ENCODE measurements at places on chromosomes 5 and 9. TPM values are rescaled to one million over a fixed set of nuclear protein-coding genes. Genes with fewer than 3 reads are reported as not detected.

DNA sequence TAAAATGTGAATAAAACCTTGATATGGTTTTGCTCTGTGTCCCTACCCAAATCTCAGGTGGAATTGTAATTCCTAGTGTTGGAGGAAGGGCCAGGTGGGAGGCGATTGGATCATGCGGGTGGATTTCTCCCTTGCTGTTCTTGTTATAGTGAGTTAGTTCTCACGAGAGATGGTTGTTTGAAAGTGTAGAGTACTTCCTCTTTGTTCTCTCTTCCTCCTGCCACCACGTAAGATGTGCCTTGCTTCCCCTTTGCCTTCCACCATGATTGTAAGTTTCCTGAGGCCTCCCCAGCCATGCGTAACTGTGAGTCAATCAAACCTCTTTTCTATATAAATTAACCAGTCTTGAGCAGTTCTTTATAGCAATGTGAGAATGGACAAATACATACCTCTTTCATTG is 34.9 kb downstream of the TARS1 start:
- DNase-seq = no peak

GRCh38 chr5:156391139-156391538 is 64.2 kb downstream of the SGCD start:
- DNase-seq = no peak

- DNase-seq = no peak
Observed at GRCh38 chr9:36640771-36641381, 68.2 kb downstream of the MELK start.

The PLPP7 gene
- total RNA-seq = 6.6 TPM

DNA sequence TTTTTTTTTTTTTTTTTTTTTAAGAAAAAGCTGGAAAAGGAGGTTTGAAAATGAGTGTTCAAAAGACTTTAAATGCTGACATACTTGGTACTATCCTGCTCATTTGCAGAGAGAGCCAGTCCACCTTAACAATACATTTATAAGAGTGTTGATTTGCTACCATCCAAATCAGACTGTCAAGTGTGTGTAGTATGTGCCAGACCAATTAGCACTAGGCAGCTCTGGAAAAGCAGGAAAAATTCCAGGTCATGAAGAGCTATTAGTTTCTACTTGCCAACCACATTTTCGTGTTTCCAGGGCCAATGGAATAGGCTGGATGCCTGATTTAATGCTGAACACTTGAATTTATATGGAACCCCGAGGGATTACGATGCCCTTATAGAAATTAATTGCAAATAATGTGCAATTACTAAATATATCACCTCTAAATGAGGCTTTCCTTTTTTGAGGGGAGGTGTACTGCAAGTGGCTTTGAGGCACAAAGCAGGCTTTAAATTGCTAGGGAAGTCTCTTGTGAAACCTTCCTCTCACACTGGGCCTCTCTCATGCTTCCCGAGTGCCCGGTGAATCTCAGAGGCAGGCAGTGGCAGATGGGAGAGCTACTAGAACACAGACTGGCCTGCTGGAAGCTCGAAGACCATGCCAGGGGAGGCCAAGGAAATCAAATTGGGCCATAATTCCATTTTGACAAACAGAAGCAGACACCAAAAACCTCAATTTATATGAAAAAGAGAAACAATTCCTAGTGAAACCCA is 178.7 kb downstream of the PPP2R2B start:
- DNase-seq = peak; percentile 54

DNA sequence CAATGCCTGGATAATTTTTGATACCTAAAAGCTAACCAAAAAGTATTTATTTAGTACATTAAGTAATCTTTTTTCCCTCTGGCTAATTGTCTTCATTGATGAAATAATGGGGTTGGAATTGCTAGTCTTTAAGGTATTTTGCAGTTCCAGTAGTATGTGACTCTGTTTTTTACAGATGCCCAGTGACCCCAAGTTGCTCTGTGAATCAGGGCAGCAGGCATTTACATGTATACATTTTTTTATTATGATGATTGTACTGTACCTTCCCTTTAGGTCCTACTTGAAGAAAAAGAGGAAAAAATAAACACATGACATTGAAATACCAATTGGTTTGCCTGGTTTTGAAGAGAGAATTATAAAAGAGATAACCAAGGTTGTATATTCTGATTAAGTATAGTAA is 385.5 kb downstream of the ADGRV1 start:
- no peak for DNase-seq

The FOXD4 gene
- 1.00 TPM for total RNA-seq

DNA sequence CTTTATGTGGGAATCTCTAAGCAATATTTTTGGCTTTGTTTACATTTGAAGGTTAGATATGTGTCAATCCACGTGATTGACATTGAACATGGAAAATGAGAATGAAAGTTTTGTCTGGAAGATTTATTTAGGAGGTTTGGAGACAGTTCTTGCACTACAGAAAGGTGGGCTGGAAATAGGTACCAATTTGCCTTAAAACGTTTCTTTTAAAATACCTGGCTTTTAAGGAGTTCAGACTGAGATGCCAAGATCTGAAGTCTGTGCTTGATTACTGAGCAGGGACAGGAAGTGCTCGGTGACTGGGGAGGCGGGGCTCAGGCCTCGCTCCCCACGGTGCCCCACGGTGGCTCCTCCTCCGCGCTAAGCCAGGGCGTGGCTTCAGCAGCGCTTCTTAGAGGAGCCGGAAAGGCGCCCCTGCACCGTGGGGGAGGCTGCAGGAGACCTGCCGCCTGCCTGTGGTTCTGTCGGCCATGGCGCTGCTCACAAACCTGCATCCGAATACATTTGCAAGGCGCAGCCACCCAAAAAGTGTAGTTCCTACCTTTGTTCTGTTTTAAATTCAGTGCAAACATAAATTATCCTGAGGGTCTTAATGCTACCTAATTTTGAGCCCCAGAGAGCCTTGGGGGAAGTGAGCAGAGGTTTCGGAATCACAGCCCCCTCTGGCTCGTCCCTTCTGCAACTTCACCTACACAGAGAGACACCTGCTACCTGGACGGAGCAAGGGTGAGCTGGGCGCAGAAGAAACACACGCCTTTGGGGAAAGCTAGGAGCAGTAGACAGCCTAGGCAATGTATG is 49.2 kb downstream of the USP20 start:
- DNase-seq = peak; percentile 89

GRCh38 chr9:20996809-20997208 is 34.6 kb downstream of the HACD4 start:
- DNase-seq = no peak

The PHYHD1 gene
- 1.1 TPM for total RNA-seq

The CCDC192 gene
- not detected for total RNA-seq

DNA sequence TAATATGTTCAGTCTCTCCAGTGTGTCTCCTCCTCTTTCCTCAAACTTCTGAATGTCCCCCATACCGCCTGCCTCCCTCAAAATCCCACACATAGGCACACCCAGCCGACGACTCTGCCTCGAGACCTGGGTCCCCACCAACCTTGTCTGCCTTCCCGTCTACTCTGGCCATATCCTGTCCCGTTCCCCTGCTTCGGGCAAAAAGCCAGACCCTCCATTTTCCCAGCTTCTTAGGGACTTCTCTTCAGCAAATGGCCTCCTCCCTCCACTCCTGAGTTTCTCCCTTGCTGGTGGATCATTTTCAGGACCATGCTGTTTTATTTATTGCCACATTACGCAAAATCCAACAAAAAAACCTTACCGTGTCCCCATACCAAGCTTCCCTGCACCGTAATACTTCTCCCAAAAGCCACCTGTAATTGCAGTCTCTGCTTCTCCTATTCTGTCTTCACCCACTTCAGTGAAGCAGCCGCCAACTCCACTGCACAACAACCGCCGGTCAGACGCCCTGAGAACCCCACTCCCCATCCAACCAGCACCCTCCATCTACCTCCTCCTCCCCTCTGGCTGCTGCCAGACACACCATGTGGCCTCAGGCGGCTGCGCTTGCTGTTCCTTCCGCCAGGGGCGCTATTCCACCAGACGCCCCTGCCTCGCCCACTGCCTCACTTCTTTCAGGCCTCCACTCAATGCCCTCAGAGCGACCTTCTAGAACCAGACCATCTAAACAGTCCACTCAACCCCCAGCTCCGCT is 117.0 kb downstream of the TRPM6 start:
- DNase-seq = no peak

DNA sequence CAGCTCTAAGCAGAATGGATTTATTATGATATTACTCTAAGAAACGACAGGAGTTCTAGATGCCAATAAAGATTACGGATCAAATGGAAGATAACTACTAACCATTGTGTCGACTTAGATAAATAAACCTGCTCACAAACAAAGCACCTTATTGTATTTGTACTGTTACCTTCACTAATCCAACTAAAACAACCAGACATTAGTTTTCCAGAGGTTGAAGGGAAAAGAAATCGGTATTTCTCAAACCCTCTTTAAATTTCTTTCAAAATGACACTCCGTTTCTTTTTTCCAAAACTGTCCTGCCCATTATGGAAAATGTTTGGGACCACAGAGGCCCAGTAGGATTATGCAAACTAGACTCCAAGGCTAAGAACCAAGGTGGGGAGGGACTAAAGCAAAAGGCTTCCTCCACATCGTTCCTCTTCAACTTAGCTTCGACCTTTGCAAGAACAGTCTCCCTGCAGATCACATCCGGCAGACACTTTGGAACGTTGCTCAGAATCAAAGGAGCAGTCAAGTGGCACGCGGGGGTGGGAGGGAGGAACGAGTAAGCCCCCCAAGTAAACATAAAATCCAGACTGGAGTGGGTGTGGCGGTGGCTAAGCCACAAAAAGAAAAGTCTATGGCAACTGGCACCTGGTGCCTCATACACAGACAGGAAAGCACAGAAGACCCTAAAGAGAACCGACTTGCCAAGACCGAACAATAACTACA is 2.7 kb downstream of the MLLT3 start:
- no peak for DNase-seq

- DNase-seq = no peak
Observed at GRCh38 chr5:132260714-132261551, 3.4 kb downstream of the PDLIM4 start.

- DNase-seq = no peak
Observed at GRCh38 chr5:111472096-111472495, 40.2 kb downstream of the STARD4 start.

- DNase-seq = no peak
Observed at GRCh38 chr5:88248743-88249540, 19.7 kb downstream of the TMEM161B start.

The TPM2 gene
- 10.6 TPM for total RNA-seq

The PRR16 gene
- total RNA-seq = 1.6 TPM

DNA sequence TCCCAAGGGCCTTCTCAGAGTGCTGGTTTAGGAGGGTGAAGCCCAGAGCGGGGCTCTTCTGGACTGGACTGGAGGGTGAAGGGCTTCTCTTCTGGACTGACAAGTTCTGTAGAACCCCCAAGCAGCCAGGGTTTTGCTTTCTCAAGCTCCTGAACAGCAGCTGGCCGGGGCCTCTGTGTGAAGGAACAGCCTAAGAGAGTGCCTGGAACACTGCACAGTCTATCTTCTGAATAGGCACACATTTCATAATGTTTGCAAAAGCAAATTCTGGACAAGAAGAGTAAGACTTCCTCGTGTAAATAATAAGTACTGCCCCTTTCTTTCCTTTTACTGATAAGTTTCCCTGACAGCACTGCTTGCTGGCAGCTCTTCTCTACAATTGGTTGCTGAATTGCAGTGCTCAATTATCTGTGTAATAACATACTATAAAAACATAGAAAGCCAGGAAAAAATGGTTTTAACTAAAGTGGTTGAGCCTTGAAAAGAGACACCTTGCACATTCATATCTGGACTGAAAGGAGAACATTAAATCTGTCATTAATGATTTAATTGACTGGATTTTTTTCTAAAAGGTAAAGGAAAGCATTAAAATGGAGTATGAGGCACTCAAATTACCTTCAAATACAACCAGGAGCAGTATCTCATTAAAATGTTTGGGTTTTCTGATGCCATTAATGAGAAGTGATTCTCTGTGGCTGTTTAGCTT is 20.5 kb downstream of the MAST4 start:
- DNase-seq = no peak

- DNase-seq = no peak
Observed at GRCh38 chr9:34171753-34172535, 6.9 kb upstream of the UBAP1 start.

The PCDHA1 gene
- 7.5 TPM for total RNA-seq

The ADGRD2 gene
- 1.5 TPM for total RNA-seq

The PFN3 gene
- total RNA-seq = not detected

DNA sequence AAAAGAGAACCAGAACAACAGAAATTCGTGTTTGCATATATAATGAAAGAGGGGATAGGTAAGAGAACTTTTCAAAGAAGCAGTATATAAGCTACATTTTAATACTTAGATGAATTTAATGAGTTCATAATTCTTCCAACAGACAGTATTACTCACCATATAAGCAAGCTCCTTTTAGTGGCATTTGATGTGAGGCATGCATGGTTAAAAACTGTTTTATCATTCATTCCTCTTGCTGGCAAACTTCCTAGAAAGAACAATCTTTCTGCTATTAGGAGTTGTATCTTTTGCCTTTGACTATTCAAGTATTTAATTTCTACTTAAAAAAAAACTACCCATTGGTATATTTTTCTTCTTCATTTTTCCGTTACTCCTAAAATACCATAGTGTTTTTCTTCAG is 65.7 kb upstream of the EIF4EBP3 start:
- no peak for DNase-seq

DNA sequence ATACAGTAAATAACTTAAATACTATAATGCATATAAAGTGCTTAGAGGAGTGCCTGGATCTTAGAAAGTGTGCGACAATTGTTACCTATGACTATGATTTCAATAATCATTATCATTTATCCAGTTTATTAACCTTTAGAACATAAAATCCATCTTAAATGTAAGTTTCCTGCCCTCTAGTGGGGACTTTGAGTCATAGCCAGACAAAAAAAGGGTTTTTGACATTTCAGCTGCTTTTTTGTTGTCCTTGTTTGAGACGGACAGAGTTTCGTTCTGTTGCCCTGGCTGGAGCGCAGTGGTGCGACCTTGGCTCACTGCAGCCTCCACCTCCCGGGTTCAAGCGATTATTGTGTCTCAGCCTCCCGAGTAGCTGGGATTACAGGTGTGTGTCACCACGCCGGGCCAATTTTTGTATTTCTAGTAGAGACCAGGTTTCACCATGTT is 9.7 kb upstream of the C9orf152 start:
- peak; percentile 19 for DNase-seq

DNA sequence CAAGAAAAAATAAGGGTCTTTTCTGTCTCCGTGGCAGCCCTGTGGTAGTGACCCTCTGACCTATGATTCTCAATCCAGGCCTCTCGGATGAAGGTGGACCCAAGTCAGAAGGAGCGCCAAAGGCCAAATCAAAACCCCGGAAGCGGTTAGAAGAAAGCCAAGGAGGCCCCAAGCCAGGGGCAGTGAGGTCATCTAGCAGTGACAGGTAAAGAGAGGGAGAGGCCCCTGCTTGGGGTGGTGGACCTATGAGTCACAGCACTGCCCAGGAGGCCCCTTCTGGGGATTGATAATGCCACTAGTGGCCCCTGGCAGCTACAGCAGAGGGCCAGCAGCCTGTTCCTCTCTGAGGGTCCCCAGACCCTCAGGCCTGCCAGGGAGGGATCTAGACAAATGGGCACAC is 6.4 kb upstream of the SLC2A8 start:
- no peak for DNase-seq

The DRD1 gene
- total RNA-seq = 1.3 TPM

DNA sequence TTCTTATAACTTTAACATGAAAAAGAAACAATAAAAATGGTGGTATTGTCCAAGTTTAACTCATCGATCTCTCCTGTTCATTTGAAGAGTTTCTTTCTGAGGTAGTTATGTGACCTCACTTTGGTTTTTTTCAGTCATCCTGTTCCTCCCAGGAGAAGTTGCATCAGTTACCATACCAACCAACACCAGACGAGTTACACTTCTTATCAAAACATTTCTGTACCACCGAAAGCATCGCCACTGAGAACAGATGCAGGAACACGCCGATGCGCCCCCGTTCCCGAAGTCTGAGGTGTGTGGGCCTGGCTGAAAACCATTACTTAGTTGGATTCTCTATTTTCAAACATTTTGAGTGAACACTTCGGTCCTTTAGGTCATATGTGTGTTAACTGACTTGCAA is 96.3 kb downstream of the CD180 start:
- no peak for DNase-seq
